ENCODE measurements at places on chromosomes 6 and 20.

DNA sequence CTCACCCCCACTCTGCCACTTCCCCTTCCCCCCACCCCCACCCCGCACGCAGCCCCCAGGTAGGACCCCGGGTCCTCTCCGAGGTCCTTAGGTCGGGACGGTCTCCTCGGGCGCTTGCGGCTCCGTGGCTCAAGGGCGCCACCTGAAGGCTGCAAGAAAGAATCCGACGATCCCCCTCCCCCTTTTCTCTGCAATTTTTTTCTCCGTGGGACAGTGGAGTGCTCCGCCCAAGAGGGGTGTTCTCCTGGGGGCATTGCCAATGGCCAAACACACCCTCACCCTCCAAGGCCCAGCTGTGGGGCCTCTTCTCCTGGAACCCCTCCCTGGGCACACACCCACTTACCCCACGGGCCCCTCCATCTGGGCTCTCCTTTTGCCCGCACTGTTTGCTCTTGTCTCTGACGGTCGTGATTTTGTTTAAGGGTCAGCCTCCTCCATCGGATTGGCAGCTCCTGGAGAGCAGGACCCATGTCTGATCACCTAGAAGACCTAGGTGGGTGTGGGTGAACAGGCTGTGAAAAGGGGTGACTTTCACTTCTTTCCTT is 1.1 kb upstream of the TMEM74B start:
- peak; percentile 4 for DNase-seq

- no peak for DNase-seq
These were observed 2.2 kb downstream of the FBXO5 start for GRCh38 chr6:152980656-152981055.

GRCh38 chr20:48769069-48769983 is 58.5 kb downstream of the PREX1 start:
- DNase-seq, result peak; percentile 85

DNA sequence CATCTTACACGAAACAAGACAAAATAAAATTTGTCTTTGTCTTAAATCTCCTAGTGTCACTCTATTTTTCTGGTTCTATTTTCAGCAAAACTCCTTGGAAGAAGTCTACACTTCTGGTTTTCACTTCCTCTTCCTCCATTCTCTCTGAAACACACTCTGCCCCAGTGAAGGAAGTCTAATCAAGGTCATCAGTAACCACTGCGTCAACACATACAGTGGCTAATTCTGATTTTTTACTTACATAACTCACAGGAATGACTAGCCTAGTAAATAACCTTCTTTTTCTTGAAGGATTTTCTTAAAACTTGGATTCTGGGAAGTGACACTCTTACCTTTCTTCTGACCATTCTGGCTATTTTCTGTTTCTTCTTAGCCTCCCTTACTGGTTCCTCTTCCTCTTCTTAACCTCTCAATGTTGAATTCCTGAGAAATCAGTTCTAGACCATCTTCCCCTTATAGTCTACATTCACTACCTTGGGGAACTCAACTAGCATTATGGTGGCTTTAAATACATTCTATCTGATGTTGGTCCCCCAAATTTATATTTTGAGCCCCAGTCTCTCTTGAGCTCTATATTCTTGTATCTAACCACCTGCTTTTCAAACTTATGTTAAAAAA is 37.5 kb downstream of the AIG1 start:
- DNase-seq, result no peak

- no peak for DNase-seq
These were observed 104.3 kb upstream of the SLC24A3 start for GRCh38 chr20:19108155-19108554.

- no peak for DNase-seq
These were observed 13.7 kb downstream of the SOD2 start for GRCh38 chr6:159679091-159680077.

GRCh38 chr6:97222903-97223302 is 60.1 kb downstream of the MMS22L start:
- DNase-seq, result no peak

GRCh38 chr20:23335521-23335920 is 15.1 kb upstream of the NXT1 start:
- no peak for DNase-seq

DNA sequence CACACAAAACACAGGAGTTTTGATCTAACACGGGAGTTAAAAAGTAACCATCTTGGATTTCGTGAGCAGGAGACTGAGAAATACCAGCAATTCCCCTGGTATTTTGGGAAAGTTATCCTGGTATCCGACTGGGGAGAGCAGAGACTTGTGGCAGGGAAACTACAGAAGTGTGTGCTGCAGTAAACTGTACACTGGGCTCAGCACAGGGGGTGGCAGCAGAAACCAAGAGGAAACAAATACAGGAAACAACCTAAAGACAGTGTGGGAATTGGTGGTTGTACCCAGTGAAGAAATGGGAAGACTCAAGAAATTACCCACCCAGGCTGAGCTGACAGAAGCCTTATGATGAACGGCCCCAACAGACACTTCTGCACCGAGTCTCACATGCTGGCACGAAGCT is 109.8 kb downstream of the CHD6 start:
- no peak for DNase-seq

DNA sequence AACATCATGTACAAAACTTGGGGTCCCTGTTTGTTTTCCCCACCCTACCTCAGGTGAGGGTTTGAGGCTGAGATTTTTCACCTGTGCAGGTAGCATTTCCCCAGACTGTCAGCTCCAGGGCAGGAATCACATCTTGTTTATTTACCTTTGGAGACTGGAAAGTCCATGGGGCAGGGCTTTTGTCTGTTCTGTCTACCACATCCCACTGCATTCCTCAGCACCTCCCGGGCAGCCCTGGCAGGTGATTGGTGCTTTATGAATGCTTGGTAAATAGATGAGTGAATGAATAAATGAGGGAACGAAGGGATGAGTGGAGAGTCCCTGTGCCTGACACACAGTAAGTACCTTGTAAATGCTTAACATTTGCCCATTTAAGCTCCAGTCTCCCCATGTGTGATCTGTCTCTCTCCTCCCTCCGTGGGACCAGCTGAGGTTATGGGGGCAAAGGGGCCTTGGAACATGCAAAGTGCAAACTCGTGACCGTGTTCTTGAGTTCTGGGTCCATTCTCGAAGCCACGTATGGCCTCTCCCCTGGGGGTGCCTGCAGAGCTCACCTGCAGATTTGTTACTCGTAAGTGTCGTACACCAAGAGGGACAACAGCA is 69.7 kb upstream of the PMEPA1 start:
- no peak for DNase-seq

- no peak for DNase-seq
These were observed 110.1 kb downstream of the ASXL1 start for GRCh38 chr20:32468313-32468640.

GRCh38 chr20:2109425-2110210 is 8.0 kb downstream of the STK35 start:
- no peak for DNase-seq
